T-helper 1 cell (primary cell): ENCODE measurements at places on chromosomes 7 and 10.

DNA sequence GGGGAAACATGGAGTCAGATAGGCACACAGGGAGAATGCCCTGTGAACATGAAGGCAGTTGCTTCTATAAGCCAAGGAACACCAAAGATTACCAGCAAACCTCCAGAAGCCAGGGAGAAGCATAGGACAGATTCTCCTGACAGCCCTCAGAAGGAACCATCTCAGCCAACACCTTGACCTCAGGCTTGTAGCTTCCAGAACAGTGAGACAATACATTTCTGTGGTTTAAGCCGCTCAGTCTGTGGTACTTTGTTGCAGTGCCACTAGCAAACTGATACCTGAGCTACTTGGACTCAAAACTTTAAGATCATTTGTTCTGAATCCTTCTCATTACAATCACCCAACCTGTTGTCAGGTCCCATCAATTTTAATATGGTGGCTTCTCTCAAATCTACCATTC is 31.2 kb downstream of the ABLIM1 start:
- no peak for DNase-seq

GRCh38 chr10:129329385-129330055 is 137.5 kb upstream of the MGMT start:
- no peak for DNase-seq

GRCh38 chr10:114081911-114082583 is 38.4 kb downstream of the ADRB1 start:
- no peak for DNase-seq

DNA sequence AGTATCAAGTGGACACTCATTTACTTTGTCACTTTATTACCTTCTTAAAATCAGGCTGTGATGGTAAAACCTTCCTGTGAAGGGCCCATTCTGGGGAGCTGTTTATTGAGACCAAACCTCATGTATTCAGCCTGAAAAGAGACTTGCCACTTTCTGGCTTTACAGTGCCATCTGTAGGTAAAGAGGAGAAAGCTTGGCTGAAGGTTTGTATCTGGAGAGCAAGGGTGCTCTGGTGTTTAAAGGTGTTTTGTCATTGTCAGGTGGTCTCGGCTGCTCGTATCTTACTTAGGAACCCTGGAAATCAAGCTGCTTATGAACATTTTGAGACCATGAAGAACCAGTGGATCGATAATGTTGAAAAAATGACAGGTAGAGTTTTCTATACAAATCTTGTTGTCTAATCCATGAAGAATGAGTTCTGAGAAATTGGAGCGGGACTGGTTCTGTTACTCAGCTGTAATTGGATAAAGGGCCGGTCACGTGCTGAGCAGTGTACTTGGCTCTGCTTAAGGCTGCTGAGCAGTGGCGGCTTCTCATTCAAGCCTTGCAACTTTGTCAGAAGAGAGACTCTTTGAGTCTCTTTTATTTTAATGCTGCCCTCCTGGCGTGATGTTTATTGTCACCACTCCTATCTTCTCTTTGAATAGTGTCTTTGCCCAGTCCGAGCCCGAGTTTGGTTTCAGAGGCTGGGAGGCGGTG is 46.9 kb downstream of the AP3M1 start:
- no peak for DNase-seq

DNA sequence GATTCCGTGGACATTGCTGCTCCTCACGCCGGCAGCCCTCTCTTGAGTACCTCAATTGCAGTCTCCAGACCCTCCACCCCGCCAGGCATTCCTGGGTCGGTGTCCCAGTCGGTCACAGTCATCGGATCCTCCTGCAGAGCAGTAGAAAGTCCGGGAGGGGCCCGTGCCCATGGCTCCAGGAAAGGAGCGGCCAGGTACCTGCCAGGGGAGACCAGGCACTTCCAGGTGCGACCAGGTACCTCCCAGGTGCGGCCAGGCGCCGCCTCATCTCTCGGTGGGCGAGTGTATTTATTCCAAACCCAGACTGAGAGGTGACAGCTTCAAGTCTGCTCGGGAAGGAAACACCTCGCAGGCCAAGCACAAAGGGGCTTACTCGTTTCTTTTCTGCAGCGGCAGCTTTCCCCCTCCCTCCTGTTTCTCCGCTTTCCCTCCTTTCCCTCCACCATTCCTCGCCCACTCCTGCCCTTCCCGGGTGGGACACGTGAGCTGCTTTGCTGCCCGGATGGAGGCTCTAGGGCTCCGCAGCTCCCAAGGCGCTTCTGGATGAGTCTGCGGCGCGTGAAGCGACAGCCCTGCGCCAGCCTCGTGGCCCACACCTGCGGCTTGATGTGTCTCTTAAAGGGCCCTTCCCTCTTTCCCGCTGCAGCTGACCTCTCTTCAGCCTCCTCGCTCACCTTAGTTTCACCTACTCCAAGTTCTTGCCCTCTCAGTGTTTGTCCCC is 39.4 kb upstream of the AGK start:
- DNase-seq: no peak

GRCh38 chr10:33416209-33416608 is 81.7 kb upstream of the NRP1 start:
- DNase-seq: no peak

GRCh38 chr7:117025891-117026290 is 72.6 kb downstream of the ST7 start:
- no peak for DNase-seq

GRCh38 chr7:13420726-13421125 is 568.7 kb downstream of the ETV1 start:
- no peak for DNase-seq

GRCh38 chr7:38907766-38908165 is 1.2 kb downstream of the VPS41 start:
- no peak for DNase-seq

DNA sequence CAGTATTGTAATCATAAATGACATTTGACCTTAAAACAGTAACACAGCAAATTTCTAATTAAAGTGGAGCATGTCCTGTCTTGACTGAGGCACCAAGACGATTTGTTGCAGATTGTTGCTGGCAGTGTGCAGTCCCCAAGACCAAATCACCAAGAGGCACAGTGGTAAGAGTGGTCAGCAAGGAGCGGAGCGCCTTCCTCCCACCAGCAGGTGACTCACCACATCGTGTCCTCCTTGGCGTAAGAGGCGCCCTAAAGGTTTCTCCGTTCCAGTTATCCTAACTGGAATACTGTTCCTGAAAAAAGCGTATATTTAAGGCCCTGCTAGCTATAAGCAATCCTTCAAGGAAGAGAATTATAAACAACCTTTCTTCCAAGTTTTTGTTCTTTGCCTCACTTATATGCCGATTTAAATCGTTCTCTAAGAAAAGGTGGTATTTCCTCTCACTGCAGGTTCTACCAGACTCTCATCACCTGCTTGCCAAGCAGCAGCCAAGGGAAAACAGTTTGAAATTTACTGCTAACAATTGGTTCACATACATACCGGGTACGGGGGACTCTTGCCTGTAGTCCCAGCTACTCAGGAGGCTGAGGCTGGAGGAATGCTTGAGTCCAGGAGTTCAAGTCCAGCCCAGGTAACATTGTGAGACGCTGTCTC is 10.7 kb upstream of the REPIN1 start:
- DNase-seq: no peak
